ENCODE measurements at places on chromosomes 1 and 21.

DNA sequence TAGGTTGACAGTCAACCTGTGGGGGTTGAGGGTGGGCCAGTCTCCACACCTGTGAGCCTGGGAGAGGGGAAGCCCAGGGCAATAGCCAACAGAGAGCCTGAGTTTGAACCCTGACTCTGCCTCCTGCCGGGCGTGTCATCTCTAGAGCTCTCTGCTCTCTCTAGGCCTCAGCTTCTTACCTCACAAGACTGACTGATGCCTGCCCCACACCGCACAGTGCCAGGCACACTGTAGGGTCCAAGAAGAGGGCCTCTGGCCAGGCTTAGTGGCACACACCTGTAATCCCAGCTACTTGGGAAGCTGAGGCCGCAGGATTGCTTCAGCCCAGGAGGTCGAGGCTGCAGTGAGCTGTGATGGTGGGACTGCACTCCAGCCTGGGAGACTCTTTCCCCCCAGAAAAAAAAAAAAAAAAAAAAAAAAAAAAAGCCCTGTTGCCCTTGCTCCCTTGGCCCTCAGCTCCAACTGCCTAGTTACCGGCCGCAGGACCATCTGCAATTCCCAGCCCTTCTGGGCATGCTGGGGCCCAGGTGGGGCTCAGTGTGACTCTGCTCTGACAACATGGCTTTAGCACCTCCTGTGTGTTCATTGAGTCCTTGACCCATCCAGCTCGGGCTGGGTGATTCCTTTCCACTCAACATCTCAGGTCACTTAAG is 25.1 kb downstream of the GRHL3 start:
- no peak for DNase-seq

- DNase-seq = no peak
Observed at GRCh38 chr1:41656825-41657500, 172.5 kb upstream of the EDN2 start.

GRCh38 chr1:180911640-180912191 is 981 bp upstream of the KIAA1614 start:
- no peak for DNase-seq

GRCh38 chr1:175823406-175823805 is 80.0 kb upstream of the TNR start:
- DNase-seq = no peak

DNA sequence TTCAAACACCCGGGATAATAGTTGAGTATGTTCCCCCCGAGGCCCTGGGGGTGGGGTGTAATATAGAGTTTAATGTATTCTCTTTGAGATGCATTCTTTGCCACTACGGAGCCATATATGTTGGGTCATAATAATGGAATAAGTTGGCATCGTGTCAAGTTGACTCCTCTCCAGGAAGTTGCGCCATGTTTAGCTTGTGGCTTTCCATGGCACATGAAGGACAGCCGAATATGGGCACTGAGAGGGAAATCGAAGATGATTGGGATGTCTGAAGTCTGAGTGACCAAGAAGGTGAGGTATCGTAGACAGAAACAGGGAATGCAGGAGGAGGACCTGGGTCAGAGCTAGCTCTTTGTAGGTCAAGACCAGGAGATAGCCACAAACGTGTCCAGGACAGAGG is 92.6 kb downstream of the PAX7 start:
- DNase-seq = no peak
